ENCODE measurements at places on chromosomes 7 and 10.

DNA sequence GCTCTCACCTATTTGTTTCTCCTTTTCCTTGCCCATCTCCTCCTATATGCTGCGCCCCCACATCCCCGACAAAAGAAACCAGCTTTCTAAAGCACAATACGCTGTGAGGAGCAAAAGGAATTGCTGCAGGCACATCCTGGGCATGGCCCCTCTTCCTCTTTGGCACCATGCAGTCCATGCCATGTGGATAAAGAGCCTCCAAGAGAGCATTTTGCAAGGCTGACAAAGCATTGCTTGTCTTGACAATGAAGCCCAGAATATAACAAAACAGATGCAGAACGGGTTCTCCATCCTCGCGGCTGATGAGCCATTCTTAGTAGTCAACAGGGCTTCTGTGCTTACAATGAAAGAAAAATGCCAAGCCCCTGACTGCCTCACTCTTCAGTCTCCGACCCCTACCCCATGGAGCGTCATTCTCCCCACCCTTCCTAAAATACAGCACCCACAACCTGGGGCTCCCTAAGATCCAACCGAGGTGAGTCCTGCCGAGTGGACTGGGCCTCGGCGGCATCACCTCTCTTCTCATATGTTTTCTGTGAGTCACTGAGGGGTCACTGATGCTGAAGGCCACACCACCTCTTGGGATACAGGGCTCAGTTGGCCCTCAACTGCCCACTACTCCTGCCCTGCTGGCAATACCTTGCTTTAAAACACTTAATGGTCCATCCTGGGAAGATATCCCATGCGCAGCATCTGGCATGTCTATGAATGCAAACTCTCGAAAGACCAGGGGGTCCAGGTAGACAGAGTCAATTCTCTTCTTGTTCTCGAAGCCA, 47.5 kb downstream of the GSDME start:
- DNase-seq = no peak

DNA sequence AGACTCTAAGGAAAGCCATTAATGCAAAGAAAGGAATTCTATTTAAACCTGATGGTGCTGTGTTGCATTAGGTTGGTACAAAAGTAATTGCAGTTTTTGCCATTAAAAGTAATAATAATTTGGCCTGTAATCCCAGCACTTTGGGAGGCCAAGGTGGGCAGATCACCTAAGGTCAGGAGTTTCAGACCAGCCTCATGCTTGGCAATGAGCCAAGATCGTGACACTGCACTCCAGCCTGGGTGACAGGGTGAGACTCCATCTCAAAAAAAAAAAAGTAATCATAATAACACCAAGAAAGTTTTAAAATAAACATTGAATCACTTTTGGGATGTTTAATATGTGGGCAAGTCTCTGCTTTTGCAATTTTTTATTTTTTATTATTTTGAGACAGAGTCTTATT, 107.3 kb upstream of the FRMD4A start:
- no peak for DNase-seq

GRCh38 chr7:152355474-152356057, 80.2 kb downstream of the KMT2C start:
- no peak for DNase-seq

DNA sequence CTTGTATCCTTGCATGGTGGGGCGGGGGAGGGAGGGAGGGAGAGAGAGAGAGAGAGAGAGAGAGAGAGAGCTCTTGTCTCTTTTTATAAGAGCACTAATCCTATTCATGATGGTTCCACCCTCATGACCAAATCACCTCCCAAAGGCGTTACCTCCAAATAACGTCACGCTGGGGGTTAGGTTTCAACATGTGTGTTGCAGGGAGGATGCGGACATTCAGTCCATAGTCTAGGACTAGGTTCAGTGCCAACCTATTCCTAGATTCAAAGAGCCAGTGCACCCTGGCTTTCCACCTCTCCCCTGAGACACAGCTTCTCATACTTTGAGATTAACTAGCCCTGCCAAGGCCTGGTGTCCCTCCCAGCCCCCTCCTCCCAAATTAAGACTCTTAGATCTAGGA, 123.0 kb downstream of the GRK5 start:
- DNase-seq = no peak

- DNase-seq = no peak
Measured at GRCh38 chr7:68699090-68699711, 899.1 kb upstream of the AUTS2 start.

DNA sequence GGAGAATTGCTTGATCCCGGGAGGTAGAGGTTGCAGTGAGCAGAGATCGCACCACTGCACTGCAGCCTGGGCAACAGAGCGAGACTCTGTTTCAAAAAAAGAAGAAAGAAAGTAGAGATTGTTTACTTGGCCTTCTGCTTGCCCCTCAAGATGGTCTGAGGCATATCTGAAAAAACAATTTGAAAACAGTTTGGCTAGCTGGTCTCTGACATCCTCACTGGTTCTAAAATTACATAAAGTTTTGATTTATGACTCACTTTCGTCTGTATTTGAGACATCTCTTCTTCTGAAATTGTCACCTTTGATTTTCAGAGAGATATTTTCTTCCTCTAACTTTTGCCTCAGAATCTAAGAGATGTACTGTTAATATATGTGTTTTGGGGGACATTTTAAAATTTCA, 49.6 kb upstream of the HELLS start:
- DNase-seq = no peak

DNA sequence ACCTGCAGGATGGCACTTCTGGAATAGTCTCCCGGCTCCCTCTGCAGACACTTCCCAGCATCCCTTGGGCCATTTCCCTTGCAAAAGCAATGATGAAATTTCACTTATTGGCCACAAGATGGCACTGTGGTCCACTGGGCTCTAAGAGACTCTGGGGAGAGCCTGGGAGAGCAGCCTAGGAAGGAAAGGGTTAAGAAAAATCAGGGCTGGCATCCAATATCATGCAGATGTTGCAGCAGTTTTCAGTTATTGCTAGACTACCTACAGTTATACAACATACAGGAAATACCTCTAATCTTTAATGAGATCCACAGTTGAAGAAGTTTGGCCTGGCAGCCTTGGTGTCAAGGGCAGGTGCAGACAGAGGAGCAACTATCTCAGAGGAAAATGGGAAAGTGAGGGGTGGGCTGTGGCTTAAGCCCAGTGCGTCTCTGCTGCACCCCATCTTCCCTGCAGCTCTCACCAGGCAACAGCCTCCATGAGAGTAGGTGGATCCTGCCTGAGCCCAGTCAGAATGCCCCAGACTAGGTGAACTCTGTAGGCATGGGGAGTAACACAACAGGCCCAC, 100.2 kb upstream of the PRSS58 start:
- DNase-seq = peak; percentile 69

- no peak for DNase-seq
Measured at GRCh38 chr10:16964576-16965343, 147.5 kb upstream of the RSU1 start.

DNA sequence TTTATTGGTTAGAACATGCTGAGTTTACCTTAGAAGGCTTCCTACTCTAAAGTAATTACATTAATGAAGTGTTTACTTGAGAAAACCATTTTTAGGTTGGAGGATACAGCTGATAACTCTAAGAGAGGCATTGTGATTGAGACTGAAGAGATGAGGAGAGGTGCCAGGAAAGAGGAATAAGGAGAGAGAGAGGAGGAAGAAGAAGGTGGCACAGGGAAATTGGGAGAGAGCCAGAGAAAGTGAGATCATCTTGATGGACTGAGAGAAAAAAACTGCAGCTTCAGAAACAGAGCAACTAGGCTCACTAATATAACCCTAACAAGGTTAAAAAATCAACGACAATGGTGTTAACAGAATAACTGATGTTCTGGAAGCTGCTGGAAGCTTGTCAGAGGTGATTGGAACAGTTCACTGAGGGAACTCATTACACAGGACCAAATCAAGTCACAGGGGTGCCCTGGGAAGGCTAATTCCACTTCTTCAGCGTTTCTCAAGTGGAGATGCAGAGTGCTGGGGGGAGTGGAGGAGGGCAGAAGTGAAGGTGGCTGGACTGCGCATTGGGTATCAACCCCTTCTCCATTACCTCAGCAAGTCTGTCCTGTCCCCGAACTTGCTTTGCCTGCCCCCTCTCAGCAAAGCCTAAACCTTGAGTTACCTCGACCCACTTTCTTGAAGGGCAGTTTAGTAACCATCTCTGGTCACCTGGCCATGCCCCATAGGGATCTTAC, 6.9 kb upstream of the SORBS1 start:
- DNase-seq = no peak

DNA sequence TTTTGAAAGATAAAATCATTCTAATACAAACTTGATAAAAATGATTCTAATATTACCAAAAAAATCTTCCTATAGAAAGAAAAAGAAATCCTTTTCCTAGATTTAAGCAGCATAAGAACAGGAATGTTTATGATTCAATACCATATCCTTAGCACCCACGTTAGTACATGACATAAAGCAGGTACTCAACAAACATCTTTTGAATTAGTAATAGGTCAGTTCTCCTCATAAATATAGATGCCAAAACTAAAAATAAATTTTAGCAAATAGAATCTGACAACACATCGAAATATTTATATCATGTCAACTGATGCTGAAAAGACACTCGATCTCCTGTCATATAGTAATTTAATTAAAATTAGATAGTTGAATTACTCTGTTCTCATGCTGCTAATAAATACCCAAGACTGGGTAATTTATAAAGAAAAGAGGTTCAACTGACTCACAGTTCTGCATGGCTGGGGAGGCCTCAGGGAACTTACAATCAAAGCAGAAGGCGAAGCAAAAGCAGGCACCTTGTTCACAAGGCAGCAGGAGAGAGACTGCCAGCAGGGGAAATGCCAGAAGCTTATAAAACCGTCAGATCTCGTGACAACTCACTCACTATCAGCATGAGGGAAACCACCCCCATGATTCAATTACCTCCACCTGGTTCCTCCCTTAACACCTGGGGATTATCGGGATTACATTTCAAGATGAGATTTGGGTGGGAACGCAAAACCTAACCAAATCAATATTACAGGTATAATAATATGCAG, 191.8 kb downstream of the HTR7 start:
- no peak for DNase-seq

- DNase-seq = no peak
Measured at GRCh38 chr10:117457071-117457810, 82.0 kb upstream of the PDZD8 start.

DNA sequence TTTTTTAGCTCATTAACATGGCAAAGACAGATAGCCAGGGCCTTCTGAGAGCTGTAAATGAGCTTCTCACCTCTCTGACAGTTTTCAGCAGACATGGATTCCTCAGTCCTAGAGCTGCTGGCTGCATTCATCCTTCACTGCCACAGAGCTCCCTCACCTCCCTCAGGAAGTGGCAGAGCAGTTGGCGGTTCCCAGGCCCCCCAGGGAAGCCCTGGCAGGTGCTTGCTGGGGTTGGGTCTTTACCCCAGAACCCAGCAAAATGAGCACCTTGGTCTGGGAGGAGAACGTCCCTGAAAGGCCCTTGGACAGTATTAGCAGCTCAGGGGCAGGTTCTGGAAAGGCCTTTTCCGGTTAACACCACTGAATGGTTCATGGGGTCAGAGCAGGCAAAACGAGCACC, 288.0 kb downstream of the PTPRN2 start:
- DNase-seq = no peak

- DNase-seq = peak; percentile 54
Measured at GRCh38 chr7:8724080-8724718, 290.8 kb downstream of the NXPH1 start.

GRCh38 chr7:92836489-92836999, at the start of gene CDK6:
Gene CDK6, minus strand, starts transcription at chr7:92836573. Its CDS starts 3,250 bp downstream, at chr7:92833323.
- DNase-seq = peak; percentile 68

DNA sequence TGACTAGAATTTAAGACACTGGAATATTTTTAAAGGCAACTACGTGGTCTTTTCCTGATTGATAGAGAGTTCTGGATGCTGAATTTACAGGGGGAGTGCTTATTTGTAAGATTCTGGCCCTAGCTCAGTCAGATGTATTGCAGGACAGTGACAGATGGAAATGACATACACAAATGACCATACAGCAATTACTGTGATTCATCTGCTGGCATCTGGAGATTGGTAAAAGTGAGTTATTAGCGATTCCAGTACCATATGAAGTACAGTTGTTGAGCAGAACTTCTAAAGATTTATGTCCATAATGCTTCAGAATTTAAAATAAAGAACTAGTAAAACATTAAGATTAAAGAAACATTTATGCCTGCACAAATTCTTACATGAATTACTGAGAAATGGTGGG, 243.2 kb downstream of the CRPPA start:
- DNase-seq = no peak

- DNase-seq = no peak
Measured at GRCh38 chr10:48789486-48790456, 105.1 kb downstream of the WDFY4 start.

DNA sequence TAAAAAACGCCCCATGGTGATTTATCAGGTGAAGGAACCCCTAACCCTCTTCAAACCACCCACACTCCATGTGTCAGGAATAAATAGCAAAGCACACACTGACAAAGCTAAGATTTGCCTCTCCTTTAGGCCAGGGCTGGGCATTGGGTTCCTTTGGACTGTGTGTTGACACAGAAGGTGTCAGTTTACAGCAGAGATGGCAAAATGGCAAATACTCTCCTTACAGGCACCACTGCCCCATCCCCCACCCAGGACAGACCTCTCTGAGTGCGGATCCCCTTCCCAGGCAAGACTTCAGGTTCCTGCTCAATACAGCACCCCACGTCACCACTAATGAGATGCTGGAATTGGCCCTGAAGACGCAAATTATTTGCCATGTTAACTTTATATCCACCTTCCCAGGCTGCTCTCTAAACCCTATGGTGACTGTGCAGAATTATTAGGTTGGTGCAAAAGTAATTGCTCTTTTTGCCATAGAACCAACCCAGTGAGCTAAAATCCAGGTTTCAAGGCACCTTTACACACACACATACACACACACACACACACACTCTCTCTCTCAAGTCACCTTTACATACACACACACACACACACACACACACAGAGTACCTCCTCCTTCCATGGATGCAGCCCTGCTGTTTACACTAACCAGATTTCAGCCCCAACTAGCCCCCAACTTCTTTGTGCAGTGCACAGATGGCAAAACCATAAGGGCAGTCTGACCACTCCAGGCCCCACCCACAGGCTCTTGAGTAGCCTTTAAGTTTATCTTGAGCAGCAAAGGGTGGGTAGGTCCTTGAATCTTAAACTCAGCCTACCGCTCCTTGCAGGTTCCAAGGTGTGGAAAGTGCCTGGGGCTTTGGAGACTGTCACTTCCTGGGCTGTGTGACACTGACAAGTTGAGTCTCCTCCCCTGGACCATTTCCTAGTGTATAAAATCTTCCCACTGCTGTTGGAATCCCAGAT, 4.0 kb upstream of the ZCCHC24 start:
- no peak for DNase-seq

Data from HEK293T (cell line).